Activated T-helper 2 cell treated with anti-CD3 and anti-CD28 coated beads, Interferon-gamma antibody, Interleukin-2, Interleukin-4, amounts not matched to agents 10 μg/mL and 5 μg/mL and 100 μg/mL, durations not matched to agents 14 hours and 24 hours and 36 hours (primary cell): ENCODE measurements at places on chromosomes 13 and 19. TPM values are rescaled to one million over a fixed set of nuclear protein-coding genes. Genes with fewer than 3 reads are reported as not detected.

- H3K36me3 ChIP-seq, result no peaks in the 10 kb centered on the region
- no peak for DNase-seq
- no peaks in the 10 kb centered on the region for H3K4me1 ChIP-seq
- H3K27me3 ChIP-seq, result peaks cover 1% of the 10 kb centered on the region
- no peak overlapping the region for H3K4me3 ChIP-seq
Observed at GRCh38 chr13:76769271-76769791, 116.9 kb downstream of the KCTD12 start.

DNA sequence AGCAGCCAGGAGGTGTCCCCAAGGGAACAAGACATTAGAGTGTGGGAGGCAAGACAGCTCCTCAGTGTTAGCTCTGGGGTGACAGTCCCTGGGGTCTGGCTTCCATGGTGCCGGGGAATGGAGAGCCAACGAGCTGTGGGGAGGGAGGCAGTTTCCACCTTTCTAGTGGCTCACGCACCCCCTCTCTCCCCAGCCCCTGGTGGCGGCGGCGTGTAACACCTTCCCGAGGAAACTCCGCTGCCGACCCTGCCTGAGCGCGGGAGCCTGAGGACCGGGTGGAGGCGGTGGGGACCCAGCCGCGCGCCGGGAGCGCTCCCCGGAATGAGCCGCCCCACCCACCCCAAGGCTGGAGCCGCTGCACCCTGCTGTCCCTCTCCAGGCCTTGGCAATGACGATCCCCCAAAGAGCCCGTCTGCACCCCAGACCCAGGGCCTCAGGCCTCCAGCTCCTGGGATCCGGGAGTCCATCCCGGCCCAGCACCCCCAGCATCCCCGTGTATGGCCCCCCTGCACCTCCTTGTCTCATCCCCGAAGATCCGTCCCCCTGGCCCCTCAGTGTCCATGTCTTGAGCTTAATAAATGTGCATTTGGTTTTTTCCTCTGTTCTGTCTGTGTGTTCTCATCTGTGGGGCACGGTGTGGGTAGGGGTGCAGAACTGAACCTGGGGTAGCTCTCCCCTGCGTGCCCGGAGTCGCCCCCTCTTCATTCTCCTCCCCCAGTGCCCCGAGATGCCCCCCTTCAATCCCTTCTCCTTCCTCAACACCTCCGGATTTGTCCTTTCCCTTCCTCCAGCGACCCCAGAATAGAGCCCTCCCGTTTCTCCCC, 622 bp upstream of the FXYD5 start:
- H3K4me1 ChIP-seq, result peaks cover 37% of the 10 kb centered on the region
- peaks cover 43% of the 10 kb centered on the region for H3K36me3 ChIP-seq
- H3K4me3 ChIP-seq, result peak overlapping the region; percentile 100
- H3K27ac ChIP-seq, result peak overlapping the region; percentile 100
- peak; percentile 63 for DNase-seq

DNA sequence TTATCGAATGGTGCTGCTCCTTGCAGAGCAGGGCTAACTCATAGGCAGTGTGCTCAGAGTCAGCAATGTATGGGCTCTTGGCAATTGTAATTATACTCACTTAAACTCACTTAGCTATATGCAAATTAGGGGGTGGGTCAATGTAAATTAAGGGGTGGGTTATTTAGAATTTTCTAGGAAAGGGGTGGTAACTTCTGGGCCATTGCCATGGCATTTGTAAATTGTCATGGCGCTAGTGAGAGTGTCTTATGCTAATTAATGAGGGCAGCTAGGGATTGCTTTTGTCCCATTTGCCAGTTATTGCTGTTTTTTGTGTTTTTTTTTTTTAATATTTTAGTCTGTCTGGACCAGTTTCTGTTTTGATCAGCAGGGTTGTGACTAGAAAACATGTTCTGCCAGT, 68.4 kb downstream of the DIAPH3 start:
- no peak for DNase-seq
- no peak overlapping the region for H3K4me3 ChIP-seq
- peaks cover 37% of the 10 kb centered on the region for H3K36me3 ChIP-seq
- H3K4me1 ChIP-seq, result peaks cover 10% of the 10 kb centered on the region
- H3K27me3 ChIP-seq, result no peaks in the 10 kb centered on the region

GRCh38 chr13:84129966-84130365, 247.7 kb upstream of the SLITRK1 start:
- no peaks in the 10 kb centered on the region for H3K36me3 ChIP-seq
- no peak overlapping the region for H3K27ac ChIP-seq
- H3K4me3 ChIP-seq, result no peak overlapping the region
- no peak for DNase-seq
- no peaks in the 10 kb centered on the region for H3K4me1 ChIP-seq
- no peaks in the 10 kb centered on the region for H3K27me3 ChIP-seq

DNA sequence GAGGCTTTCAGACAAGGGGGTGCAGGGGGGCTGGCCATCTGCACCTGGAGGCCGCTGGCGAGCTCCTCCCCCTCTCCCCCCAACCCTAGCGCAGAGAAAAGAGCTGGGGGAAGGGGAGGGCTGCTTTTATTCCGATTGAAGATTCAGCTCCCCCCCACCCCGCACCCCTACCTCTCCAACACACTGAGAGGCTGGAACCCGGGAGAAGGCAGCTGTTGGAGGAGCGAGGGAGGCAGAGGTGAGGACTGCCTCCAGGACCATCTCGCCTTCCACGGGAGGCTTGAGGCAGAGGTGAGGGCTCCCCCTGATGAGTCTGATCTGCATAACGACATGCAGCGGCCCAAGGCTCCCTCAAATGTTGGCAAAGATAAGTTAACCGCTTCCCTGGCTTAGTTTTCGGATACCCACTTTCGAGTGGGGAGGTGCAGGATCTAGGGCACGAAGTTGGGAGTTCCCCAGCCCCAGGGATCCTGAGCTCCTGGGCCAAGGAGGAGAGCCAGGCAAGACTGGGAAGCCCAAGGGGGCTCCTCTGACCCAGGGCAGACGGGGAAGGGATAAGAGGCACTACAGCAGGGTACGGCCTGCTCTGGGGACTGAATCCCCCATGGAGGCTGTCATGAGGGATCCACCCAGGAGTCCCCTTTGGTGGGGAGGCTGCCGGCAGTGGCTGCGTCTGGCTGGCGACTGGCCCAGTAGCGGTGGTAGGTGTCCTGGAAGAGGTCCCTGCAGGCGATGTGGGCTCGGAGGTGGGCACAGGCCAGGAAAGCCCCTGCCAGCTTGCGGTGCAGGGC, 1.2 kb upstream of the NUMBL start:
- peak overlapping the region; percentile 95 for H3K27ac ChIP-seq
- H3K4me1 ChIP-seq, result peaks cover 1% of the 10 kb centered on the region
- no peaks in the 10 kb centered on the region for H3K27me3 ChIP-seq
- DNase-seq, result no peak
- H3K36me3 ChIP-seq, result peaks cover 5% of the 10 kb centered on the region

- H3K4me1 ChIP-seq, result peaks cover 5% of the 10 kb centered on the region
- H3K27me3 ChIP-seq, result no peaks in the 10 kb centered on the region
- peak; percentile 62 for DNase-seq
Observed at GRCh38 chr19:47296036-47296435, 13.6 kb upstream of the C5AR1 start.

DNA sequence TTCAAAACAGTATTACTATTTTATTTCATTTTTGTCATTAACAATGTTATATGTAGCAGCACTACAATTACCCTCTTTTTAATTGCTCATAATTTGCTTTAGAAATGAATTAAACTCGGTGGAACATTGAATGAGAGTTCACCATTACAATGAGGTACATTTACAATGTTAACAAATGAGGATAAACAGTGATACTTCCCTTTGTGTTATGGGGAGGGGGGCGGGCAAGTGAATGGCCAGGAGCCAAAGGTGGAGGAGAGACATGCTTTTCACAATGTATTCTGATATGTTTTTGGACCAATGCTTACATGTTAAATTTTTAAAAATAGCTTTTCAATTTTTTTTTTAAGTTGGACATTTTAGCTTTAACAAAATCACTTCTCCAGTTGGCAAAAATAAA, 34.2 kb downstream of the NALCN start:
- DNase-seq, result no peak
- no peaks in the 10 kb centered on the region for H3K4me1 ChIP-seq
- no peaks in the 10 kb centered on the region for H3K27me3 ChIP-seq
- no peaks in the 10 kb centered on the region for H3K36me3 ChIP-seq

GRCh38 chr13:60047918-60048317, 115.8 kb downstream of the DIAPH3 start:
- H3K36me3 ChIP-seq, result peaks cover 22% of the 10 kb centered on the region
- no peak overlapping the region for H3K27ac ChIP-seq
- H3K4me3 ChIP-seq, result no peak overlapping the region
- H3K27me3 ChIP-seq, result no peaks in the 10 kb centered on the region

GRCh38 chr19:16361926-16362325, 37.3 kb downstream of the KLF2 start:
- H3K27me3 ChIP-seq, result peaks cover 6% of the 10 kb centered on the region
- peaks cover 54% of the 10 kb centered on the region for H3K36me3 ChIP-seq
- DNase-seq, result no peak
- H3K4me3 ChIP-seq, result no peak overlapping the region

DNA sequence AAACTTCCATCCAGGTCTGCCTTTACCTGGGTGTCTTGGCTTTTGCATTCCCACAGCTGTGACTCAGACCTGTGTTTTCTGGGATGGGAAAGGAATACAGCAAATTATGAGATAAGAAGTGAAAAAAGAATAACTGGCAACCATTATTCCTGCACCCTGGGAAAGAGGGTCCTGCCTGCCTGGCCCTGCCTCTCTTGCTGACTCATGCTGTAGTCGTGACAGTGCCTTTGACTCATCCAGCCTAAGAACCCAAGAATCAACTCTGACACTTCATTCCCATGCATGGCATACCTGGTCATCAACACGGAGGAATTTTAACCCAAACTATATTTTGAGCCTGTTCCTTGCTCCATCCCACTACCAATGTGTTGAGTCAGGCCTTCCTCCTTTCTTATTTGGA, 185.4 kb upstream of the SERP2 start:
- H3K4me3 ChIP-seq, result no peak overlapping the region
- DNase-seq, result no peak
- no peaks in the 10 kb centered on the region for H3K36me3 ChIP-seq
- peaks cover 61% of the 10 kb centered on the region for H3K27me3 ChIP-seq

DNA sequence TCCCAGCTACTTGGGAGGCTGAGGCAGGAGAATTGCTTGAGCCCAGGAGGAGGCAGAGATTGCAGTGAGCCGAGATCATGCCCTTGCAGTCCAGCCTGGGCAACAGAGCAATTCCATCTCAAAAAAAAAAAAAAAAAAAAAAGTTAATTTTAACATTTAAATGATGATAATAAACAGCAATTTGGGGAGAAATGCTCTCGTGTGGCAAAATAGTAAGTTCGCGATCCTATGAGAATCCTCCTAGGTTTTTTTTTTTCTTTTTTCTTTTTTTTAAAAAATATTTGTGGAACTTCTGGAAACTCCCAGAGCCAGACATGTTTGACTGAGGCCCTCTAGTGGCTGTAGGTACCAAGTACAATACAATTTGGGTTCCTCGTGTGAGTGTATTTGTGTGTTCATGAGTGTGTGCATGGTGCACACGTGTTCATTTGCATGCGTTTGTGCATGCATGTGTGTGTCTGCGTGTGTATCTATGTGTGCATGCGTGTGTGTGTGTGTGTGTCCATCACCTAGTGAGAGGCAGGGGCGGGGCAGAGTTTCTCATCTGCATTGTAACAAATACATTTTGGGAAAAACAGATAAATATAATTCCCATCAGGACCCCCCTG, 31.2 kb downstream of the TMPRSS9 start:
- H3K36me3 ChIP-seq, result no peaks in the 10 kb centered on the region
- no peak overlapping the region for H3K27ac ChIP-seq

- DNase-seq, result no peak
- no peak overlapping the region for H3K4me3 ChIP-seq
- peaks cover 51% of the 10 kb centered on the region for H3K36me3 ChIP-seq
- no peaks in the 10 kb centered on the region for H3K27me3 ChIP-seq
Observed at GRCh38 chr19:46391296-46392251, 21.8 kb downstream of the CCDC8 start.

- H3K36me3 ChIP-seq, result no peaks in the 10 kb centered on the region
- no peak overlapping the region for H3K4me3 ChIP-seq
- DNase-seq, result no peak
- H3K27ac ChIP-seq, result no peak overlapping the region
Observed at GRCh38 chr13:53240401-53241025, 211.9 kb downstream of the OLFM4 start.

DNA sequence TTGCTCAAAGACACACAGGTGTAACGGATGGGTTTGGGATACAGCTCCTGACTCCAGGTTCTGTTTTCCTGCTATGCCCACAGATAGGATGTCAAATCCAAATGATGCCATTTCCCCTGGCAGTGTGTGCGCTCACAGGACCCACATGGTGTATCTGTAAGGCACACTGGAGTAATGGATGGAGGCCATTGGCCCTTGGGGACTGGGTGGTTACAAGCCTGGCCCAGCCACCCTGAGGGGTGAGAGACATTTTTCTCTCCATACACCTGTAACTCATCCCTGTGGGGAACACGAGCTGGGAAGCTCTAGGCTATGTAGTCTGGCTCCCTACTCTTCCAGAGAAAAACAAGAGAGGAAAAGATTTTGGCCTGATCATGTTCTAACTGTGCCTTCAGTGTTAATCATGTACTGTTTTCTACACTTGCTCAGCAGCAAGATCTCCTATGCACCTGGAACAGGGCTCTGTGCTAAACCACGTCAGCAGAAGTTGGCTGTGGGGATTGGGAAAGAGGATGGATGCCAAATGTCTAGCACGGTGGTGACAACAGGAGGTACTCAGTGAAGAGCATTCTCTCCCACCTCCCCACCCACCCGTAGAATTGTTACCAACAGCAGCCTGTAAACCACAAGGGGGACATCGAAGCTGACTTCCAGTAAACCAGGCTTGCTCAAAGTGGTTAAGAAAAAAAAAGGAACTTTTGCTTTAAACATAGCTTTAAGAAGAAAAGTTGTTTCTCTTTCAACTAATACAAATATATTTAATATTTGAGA, 237.0 kb downstream of the LACC1 start:
- H3K36me3 ChIP-seq, result no peaks in the 10 kb centered on the region
- DNase-seq, result no peak
- H3K4me1 ChIP-seq, result no peaks in the 10 kb centered on the region
- H3K27me3 ChIP-seq, result no peaks in the 10 kb centered on the region
- no peak overlapping the region for H3K4me3 ChIP-seq

Gene MAP4K1
- 181 and 187 TPM in 2 replicates for total RNA-seq

Gene DIRAS1
- 0.28 and 0.39 TPM in 2 replicates for total RNA-seq

Gene TDRD3
- 19.0 and 22.0 TPM in 2 replicates for total RNA-seq

Gene KLK12
- not detected in 2 replicates for total RNA-seq

Gene CDX2
- total RNA-seq, result not detected in 2 replicates

Gene DNAAF3
- 0.23 and 0.27 TPM in 2 replicates for total RNA-seq

Gene B3GNT8
- total RNA-seq, result 0.96 and 0.97 TPM in 2 replicates

Gene CGB1
- total RNA-seq, result not detected in 2 replicates

Gene SPACA4
- not detected in 2 replicates for total RNA-seq

Gene CCL25
- not detected in 2 replicates for total RNA-seq

Gene NKG7
- 332 and 342 TPM in 2 replicates for total RNA-seq

Gene STOML3
- total RNA-seq, result not detected in 2 replicates
